ENCODE measurements at places on chromosomes 4 and X. TPM values are rescaled to one million over a fixed set of nuclear protein-coding genes. Genes with fewer than 3 reads are reported as not detected.

The GAGE12J gene
- not detected for total RNA-seq

The PASD1 gene
- not detected for total RNA-seq

The MTMR1 gene
- 18.6 TPM for total RNA-seq

The KIT gene
- 5.3 TPM for total RNA-seq

The LRCH2 gene
- 5.8 TPM for total RNA-seq

The NEIL3 gene
- 0.91 TPM for total RNA-seq

The FAT1 gene
- 590 TPM for total RNA-seq

The TBX22 gene
- not detected for total RNA-seq

The DKK2 gene
- total RNA-seq = 2.1 TPM

The PCSK1N gene
- total RNA-seq = 62.0 TPM

The RAB39B gene
- total RNA-seq = 1.5 TPM

The PHOX2B gene
- not detected for total RNA-seq

The SSX2B gene
- not detected for total RNA-seq
